GM20000 (cell line): ENCODE measurements at places on chromosomes 5 and 9.

- DNase-seq = no peak
Measured at GRCh38 chr5:140240987-140241706, 61.8 kb downstream of the PFDN1 start.

GRCh38 chr9:76658510-76659231, 105.6 kb upstream of the PCA3 start:
- DNase-seq = peak; percentile 66

DNA sequence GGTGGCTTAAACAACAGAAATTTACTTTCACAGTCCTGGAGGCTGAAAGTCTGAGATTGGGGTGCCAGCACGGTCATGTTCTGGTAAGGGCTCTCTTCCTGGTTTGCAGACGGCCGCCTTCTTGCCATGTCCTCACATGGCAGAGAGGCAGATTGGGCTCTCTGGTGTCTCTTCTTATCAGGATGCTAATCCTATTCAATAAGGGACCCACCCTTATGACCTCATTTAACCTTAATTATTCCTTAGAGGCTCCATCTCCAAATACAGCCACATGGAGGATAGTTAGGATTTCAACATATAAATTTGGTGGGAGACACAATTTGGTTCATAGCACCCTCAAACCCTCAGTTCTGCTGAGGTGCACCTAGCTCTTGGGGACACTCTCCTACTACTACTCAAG, 180.4 kb downstream of the DAB2IP start:
- no peak for DNase-seq

GRCh38 chr5:123364441-123365155, 58.6 kb downstream of the CEP120 start:
- no peak for DNase-seq

GRCh38 chr5:140324617-140325241, 21.7 kb downstream of the HBEGF start:
- no peak for DNase-seq

DNA sequence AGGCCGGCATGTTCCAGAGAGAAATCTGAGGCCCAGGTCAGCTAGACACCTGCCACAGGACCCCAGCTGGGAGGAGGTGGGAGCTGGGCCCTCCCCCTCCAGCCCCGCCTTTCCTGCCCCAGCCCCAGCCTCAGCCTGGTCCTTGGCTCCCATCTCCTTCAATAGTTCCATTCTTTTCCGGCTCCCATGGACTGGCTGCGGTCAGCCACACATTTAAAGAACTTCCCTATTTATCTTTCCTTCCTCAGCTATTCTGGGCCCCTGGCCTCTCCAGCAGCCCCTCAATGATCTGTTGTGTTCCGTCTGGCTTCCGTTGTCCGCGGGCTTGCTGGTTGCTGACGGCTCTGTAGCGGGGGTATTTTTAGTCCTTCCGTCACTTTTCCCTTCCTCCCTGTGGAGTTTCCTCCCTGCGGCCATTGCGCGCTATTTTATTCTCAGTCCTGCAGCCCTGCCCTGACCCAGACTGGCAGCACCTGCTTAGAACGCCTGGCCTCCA, 73.8 kb downstream of the AMBP start:
- DNase-seq = no peak

GRCh38 chr5:8940934-8941333, 604.9 kb downstream of the SEMA5A start:
- DNase-seq = no peak

GRCh38 chr5:139185589-139185988, 12.6 kb downstream of the SIL1 start:
- no peak for DNase-seq
